Activated naive CD4-positive, alpha-beta T cell treated with anti-CD3 and anti-CD28 coated beads, Interleukin-2, amount 50 U/mL, for 16 hours (primary cell): ENCODE measurements at places on chromosomes 1 and 21.

DNA sequence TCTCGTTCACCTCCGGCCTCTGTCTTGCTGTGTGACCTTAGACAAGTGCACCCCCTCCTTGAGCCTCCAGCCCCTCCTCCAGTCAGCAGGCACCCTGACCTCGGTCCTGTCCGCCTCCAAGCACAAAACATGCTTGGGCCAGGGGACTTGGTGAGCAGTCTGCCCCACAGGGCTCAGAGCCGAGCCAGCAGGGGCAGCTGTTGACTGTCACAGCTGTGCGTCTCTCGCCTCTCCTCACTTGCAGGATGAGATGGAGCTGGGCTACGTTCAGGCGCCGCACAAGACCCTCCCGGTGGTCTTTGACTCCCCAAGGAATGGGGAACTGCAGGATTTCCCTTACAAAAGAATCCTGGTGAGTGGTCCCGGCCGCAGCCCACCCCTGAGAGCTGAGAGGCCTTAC lies 24.2 kb downstream of the PADI3 start:
- DNase-seq = no peak

DNA sequence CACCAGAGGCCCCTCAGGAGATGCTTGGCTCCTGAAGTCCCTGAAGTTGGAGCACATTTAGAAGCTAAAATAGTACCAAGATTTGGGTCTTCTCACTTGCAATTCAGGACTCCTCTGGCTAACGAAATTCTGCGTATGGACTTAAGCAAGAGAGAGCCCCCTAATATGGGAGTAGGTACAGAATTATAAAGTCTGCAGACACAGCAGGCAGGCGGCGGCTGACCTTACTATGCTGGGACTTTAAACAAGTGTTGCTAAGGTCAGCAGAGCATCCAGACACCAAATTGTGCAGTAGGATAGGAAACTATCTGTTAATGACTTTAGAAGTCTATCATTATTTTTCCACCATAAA lies 104.5 kb upstream of the PDE4B start:
- DNase-seq = no peak

DNA sequence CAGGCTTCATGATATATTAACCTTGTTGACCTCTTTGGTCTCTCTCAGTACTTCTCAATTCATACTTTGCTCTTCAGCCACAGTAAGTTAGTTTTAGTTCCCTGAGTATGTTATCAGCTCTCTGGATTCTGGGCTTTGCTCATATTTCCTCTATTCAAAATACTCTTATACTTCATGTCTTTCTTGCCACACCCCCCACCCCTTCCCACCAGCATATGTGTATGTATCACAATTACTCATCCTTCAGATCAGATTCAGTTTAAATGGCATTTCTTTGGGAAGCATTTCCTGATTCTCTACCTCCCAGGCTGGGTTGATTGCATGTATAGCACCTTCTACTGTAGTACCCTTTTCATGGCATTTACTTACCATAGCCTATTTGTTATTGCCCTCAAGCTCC lies 28.3 kb downstream of the SLC30A7 start:
- peak; percentile 37 for DNase-seq

DNA sequence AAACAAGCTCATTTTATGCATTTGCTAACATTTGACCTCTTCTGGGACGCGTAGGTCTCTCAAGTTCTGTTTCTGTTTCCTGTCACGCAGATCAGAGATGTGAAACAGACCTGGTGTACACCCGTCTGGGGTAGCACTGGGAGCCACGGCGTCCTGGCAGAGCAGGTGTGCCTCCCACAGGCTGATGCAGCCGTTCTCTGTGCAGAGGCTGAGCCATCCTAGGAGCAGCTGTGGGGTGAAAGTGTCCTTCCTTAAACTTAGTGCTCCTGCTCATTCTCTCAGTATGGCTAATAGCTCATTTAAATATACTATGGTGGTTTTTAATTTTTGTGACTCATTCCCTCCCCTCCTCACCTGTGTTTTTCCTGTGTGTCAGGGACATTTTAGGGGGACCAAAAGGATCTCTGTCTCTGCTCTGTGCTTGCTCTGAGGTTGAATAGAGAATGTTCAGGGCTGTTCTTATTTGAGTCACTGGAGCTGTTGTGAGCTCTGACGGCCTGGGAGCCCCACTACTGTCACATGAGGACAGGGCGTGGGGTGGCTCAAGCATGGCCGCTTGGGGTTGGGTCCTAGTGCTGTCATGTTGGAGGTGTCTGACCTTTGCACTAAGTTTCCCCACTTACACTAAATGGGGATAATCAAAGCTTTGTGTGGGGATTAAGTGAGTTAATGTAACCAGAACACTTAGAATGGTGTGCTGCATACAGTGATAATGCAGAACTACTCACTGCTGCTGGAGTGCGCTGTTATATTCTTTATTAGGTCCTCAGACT lies 43.0 kb downstream of the GALNT2 start:
- DNase-seq = peak; percentile 91

- no peak for DNase-seq
Observed at GRCh38 chr1:90826834-90827233, 109.7 kb upstream of the BARHL2 start.

GRCh38 chr1:65174585-65174984 lies 26.6 kb downstream of the AK4 start:
- no peak for DNase-seq

DNA sequence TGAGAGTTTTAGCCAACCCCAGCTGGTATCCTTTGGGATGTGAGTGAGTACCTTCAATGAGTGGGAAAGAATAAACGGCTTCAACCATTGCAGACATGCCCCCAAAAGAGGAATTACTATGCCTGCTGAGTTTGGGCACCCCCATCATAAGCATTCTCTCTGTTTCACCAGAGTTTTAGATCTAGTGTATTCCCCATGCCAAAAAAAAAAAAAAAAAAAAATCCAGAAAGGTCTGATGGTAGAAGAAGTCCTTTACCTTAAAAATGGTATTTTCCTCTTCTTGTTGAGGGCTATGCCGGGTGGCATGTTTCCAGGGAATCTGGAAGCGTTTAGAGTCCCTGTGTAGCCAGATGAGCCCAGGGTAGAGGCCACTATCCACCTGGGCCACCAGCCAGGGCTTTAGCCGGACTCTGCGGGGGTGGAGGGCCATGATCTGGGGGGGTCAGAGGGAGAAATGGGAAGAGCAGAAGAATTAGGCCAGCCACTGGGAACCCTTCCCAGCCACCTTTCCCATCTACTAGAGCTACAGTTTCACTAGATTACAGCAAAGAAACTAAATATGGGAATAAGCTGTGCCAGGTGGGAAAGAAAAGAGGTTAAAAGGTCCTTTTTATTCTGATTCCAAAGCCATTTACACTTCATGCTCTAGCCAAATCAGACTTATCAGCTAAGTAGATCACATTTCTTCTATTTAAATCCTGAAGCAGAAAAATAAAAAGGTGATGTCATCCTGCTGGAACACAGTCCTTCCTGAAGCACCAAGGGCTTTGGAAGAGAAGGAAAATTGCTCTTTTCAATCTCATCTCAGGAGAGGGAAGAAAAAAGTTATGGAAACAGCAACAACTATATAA lies 4.7 kb downstream of the IRF6 start:
- DNase-seq = no peak
